T-cell (primary cell): ENCODE measurements at places on chromosomes 16 and 17. TPM values are rescaled to one million over a fixed set of nuclear protein-coding genes. Genes with fewer than 3 reads are reported as not detected.

- no peaks in the 10 kb centered on the region for H3K4me1 ChIP-seq
- no peak overlapping the region for H3K4me3 ChIP-seq
- no peaks in the 10 kb centered on the region for H3K27me3 ChIP-seq
- no peak overlapping the region for H3K27ac ChIP-seq
These were observed 41.2 kb downstream of the CACNG3 start for GRCh38 chr16:24297375-24297774.

DNA sequence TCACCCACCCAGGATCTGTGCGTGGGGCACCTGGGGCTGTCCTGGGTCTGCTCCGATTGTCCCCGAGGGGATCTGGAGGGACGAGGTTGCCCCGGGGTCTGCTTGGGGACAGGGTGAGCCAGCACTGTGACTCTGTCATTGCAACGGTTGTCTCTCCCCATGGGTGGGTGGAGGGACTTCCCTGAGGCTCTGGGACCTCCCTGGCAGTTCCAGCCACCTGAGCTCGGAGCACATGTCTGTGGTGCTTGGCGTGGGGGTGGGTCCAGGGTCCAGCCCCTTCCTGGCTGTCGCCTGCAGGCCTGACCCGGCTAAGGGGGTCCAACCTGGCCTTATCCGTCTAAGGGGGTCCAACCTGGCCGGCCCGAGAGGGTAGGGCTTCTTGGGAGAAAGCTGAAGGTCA is 8.5 kb upstream of the CBFA2T3 start:
- H3K4me1 ChIP-seq: no peaks in the 10 kb centered on the region
- DNase-seq: no peak
- no peak overlapping the region for H3K27ac ChIP-seq
- no peaks in the 10 kb centered on the region for H3K27me3 ChIP-seq

DNA sequence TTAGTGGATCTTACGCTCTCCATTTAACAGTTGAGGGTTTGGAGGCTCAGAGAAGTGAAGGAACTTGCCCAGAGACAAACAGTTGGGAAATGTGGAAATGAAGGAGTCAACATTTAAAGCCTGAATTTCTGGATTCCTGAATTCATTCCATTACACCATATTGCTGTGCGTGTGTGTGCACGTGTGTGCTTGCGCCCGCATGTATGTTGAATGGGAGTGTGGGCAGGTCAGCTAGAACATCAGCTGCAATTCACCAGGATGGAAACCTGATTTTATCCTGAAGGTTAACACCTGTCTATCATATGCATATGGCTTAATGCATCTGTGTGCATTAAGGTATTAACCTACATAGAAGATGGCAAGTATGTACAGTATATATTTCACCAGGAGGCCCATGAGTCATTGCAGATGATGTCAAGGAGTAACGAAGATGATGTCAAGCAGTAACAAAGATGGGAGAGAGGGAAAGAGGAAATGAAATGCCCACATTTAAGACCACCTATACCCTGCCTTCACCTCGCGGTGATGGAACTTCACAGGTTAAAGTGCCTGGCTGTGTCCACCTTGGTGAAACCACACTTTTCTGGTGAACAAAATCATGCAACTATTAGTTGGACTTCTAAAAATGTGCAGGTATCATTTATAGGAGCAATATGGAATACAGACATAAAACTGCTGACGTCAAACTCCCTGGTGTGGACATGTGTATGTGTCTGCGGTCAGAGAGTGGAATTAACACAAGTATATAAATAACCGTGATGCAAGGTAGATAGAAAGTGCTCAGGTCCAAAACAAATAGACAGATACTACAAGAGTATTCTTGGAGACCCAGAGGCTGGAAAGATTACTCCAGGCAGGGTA is 832 bp upstream of the ADAP2 start:
- H3K36me3 ChIP-seq: no peaks in the 10 kb centered on the region
- no peak for DNase-seq

GRCh38 chr16:83802135-83802534 is 5.6 kb upstream of the HSBP1 start:
- peaks cover 12% of the 10 kb centered on the region for H3K27me3 ChIP-seq
- no peak for DNase-seq
- no peaks in the 10 kb centered on the region for H3K36me3 ChIP-seq
- H3K4me1 ChIP-seq: no peaks in the 10 kb centered on the region
- no peak overlapping the region for H3K27ac ChIP-seq
- no peak overlapping the region for H3K4me3 ChIP-seq

GRCh38 chr17:927611-928461 is 51.7 kb downstream of the NXN start:
- H3K36me3 ChIP-seq: no peaks in the 10 kb centered on the region
- no peaks in the 10 kb centered on the region for H3K4me1 ChIP-seq
- no peak overlapping the region for H3K27ac ChIP-seq
- no peak for DNase-seq
- H3K4me3 ChIP-seq: no peak overlapping the region
- H3K27me3 ChIP-seq: peaks cover 37% of the 10 kb centered on the region

DNA sequence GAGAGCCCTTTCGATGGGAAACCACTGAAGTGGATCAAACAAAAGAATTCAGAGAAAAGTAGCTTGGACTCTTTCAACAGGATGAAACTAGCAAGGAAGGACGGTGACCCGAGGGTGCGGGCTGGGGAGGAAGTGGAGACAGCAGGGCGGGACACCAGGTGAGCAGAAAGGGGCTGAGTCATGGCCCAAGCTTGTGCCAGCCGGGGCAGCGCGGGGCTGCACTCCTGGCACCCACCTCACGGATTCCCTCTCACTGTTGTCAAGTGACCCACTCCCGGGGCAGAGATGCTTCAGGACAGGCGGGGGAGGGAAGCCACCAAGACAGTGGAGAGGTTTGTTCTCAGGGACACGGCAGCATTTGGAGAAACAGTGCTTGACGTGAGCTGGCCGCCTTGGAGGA is 10.7 kb upstream of the RNF222 start:
- H3K4me3 ChIP-seq: no peak overlapping the region
- no peaks in the 10 kb centered on the region for H3K4me1 ChIP-seq
- H3K27me3 ChIP-seq: no peaks in the 10 kb centered on the region

DNA sequence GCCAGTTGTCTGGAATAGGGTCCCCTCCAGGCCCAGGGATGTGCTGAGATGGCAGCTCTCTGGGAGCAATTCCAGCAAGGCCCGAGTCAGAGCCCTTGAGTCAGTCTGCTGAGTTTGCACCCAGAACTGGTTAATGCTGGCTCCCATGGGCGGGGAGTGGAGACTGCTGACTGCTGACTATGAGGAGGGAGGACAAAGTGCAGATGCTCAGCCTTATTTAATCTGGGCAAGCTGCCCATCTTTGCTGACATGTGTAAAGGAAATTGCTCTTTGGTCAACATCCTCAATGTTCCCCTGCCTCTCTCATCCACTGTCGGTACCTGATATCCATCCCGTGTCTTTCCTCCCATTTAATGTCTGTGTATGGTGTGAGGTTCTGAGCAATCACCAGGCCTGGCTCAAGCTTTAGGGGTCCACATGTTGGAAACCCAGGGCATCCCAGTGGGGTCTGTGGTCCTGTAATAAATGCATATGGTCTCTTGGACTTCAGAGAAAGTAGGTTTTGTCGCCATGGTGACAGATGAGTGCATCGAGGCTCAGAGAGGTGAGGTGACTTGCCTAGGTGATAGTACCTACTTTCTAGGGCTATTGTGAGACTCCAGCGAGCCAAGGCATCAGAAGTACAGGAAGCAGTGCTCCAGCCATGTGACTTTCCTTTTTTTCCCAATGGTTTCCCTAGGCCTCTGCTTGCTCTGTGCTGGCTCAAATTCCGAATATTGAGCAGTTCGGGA is 20.0 kb upstream of the RNF135 start:
- no peak overlapping the region for H3K4me3 ChIP-seq
- H3K27ac ChIP-seq: no peak overlapping the region
- no peaks in the 10 kb centered on the region for H3K36me3 ChIP-seq
- DNase-seq: no peak

DNA sequence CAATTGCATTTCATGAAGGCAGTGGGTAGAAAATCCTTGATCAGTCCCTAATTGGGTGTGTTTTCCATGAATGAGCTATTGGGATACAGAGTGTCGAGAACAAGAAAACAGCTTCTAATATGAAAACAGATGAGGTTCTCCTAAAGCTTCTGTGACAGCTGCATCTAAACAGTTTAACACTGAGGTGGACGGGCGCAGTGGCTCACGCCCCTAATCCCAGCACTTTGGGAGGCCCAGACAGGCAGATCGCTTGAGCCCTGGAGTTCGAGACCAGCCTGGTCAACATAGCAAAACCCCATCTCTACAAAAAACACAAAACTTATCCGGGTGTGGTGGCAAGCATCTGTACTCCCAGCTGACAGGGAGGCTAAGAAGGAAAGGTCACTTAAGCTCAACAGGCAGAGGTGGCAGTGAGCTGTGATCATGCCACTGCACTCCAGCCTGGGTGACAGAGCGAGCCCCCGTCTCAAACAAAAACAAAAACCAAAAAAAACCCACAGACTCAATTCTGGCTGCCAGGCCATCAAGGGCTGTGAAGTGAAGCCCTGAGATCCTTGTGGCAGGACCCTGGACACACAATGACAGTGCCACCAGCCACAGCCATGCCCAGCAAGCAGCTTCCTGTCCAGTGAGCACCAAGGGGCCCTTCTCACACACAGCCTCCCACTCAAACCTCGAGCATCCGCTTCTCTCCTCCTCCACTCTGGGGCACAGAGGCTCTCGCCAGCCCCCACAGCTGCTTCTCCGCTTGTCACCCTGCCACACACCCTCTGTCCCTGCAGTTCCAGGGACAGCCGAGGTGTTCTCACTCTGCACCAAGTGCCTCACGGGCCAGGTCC is 44.0 kb downstream of the ANKRD11 start:
- H3K4me3 ChIP-seq: no peak overlapping the region

DNA sequence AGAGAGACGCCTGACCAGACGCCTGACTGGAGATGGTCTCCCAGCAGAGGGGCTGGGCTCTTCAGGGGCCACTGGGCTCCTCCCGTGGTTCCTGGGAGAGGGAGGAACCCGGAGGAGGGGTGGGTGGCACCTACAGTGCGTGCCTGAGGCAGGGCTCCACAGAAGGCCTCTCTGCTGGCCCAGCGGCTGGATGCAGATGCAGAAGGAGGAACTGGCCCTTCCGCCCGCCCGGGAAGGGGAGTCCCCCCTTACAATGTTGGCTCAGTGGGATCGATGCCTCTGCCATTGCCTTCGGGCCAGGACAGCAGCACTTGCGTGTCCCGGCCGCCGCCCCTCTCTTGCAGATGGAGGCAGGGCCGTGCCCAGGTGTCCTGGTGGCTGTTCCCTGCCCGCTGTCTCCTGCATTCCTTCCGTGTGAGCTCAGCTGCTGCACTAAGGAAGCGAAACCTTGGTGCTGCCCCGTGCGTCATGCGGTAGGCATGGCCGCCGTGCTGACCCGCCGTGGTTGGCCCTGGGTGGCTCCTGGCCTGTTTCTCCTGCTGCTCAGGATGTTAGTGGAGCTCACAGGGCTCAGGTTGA is 15.1 kb downstream of the BAIAP2 start:
- peaks cover 5% of the 10 kb centered on the region for H3K4me1 ChIP-seq
- no peak for DNase-seq
- H3K27me3 ChIP-seq: no peaks in the 10 kb centered on the region

DNA sequence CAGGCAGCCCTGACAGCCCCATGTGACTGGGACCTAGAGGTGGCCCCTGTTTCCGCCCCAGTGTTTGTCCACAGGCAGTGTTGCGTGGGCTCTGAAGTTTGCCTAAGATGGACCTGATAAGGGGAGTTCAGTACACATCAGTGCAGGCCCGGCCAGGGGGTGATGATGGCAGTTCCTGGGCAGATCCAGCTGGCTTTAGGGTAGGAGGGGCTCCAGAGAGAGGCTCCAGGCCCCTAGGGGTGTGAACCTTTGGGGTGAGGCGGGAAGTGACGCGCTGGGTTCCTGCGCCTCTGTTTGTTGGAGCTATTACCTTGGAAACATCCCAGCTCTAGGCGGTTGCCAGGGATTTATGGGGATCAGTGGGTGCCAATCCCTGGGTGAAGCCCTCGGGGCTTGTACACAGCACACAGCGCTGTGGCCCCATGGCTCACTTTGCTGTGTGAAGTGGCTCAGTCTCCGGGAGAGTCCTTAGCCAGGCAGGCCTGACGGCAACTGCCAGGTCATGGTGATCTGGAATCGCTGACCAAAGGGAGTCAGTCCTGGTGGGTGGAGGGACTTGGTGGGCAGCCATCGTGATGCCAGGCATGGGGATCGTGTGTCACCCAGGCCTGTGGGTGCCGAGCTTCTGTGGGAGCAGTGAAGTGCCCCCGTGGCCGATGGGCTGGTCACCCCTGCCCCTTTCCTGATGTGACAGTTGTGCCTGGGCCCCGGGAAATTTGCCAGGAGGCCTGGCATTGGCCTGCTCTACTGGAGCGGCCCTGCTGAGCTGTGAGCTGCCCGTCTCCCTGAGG is 146.1 kb downstream of the SEC14L1 start:
- no peaks in the 10 kb centered on the region for H3K4me1 ChIP-seq
- H3K27ac ChIP-seq: no peak overlapping the region
- H3K27me3 ChIP-seq: peaks cover 54% of the 10 kb centered on the region
- no peak overlapping the region for H3K4me3 ChIP-seq

DNA sequence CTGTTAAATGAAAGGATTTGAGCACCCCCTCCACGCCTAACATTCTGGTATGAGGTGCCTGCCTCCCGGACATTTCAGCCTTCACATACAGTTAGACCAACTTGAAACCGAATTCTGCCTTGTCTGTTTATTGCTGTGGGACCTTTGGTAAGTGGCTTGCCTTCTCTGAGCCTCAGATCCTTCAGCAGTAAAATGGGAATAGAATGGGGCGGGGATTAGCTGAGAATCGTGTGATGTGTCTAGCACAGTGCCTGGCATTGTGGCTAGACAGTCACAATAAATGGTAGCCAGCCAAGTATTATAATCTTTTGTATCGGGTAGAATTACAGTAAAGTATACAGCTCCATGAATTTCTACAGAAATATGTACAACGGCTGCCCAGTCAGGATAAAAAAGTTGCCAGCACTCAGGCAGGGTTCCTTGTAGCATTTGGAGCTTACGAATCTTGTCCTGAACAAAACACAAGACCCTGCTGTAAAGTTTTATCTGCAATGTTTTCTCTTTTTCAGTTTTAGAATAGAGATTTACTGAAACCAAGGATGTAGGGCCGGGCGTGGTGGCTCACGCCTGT is 786 bp downstream of the TMC7 start:
- H3K4me3 ChIP-seq: no peak overlapping the region
- peaks cover 18% of the 10 kb centered on the region for H3K27me3 ChIP-seq
- DNase-seq: no peak
- H3K4me1 ChIP-seq: no peaks in the 10 kb centered on the region
- no peaks in the 10 kb centered on the region for H3K36me3 ChIP-seq

DNA sequence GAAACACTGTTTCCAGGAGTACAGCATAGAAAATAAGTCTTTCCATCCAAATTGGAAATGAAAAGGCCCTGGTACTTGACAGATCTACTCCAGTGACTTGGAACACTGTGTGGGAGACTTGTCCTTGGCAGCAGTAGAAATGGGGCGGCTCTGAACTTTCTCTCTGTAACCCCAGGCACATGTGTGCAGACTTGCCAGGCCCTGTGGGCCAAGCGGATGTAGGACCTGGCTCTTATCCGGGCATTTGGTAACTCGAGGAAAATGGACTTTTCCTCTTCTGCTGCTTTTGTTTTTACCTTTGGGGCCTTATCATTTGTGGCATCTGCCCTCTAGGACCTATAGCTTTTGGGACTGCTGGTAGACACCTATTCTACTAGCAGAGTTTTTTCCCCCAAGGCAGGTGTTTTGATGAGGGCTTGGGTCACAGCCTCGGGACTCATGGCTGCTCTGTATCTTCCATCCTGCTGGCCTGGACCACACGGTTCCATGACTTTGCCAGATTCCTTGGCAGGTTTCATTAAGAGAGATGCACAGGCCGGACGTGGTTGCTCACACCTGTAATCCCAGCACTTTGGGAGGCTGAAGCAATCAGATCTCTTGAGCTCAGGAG is 43.5 kb downstream of the SMPD3 start:
- peaks cover 5% of the 10 kb centered on the region for H3K27me3 ChIP-seq
- H3K27ac ChIP-seq: no peak overlapping the region
- peaks cover 13% of the 10 kb centered on the region for H3K4me1 ChIP-seq
- no peak for DNase-seq
- no peak overlapping the region for H3K4me3 ChIP-seq
- H3K36me3 ChIP-seq: no peaks in the 10 kb centered on the region

The ODAD4 gene
- total RNA-seq: 0.26 TPM

The KCNH6 gene
- total RNA-seq: not detected

The NPIPA3 gene
- 2.2 TPM for total RNA-seq

The ABCA8 gene
- 0.76 TPM for total RNA-seq
